ENCODE measurements at places on chromosomes 13 and 19.

DNA sequence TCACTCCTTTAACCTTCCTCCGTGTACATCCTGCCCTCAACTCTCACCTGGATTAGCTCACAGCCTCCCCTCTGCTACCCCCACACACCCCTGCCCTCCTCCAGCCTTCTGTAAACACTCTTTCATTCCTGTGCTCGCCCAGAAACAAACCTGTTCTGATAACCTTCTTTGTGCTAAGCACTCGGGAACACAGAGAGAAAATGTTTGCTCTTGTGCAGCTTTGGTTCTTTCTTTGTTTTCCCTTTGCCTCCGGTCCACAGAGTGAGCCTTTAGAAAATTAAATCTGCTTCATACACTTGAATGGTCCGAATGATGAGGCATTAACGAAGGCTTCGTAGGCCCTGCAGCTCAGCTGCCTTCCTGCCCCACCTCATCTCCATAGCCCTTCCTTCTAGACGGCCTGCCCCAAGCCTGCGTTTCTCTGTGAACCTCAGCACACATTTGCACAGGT lies 6.6 kb upstream of the ZDHHC20 start:
- DNase-seq: no peak

- DNase-seq: no peak
Observed at GRCh38 chr13:83731113-83731512, 151.2 kb downstream of the SLITRK1 start.

- peak; percentile 90 for DNase-seq
Observed at GRCh38 chr19:18062028-18062427, 24.7 kb downstream of the IL12RB1 start.

DNA sequence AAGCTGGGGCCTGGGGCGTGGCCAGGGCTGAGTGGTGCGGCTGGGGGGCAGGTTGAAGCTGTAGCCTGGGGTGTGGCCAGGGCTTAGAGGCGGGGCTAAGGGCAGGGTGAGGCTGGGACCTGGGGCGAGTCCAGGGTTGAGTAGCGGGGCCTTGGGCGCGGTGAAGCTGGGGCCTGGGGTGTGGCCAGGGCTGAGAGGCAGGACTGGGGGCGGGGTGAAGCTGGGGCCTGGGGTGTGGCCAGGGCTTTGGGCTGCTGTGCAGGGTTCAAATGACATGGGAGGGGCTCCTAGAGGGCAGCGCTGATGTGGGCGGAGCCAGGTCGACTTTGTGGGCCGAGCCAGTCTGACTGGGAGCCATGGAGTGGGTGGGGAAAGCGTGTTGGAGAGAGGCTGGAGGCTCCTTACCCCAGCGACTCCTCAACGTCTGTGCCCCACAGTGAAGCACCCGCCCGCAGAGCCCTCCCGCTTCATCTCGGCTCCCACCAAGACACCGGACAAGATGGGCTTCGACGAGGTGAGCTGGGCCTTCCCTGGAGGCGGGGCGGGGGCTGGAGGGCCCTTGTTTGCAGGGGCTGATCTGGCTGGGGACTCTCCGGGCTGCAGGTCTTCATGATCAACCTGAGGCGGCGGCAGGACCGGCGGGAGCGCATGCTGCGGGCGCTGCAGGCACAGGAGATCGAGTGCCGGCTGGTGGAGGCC lies 21.5 kb downstream of the COLGALT1 start:
- peak; percentile 36 for DNase-seq

DNA sequence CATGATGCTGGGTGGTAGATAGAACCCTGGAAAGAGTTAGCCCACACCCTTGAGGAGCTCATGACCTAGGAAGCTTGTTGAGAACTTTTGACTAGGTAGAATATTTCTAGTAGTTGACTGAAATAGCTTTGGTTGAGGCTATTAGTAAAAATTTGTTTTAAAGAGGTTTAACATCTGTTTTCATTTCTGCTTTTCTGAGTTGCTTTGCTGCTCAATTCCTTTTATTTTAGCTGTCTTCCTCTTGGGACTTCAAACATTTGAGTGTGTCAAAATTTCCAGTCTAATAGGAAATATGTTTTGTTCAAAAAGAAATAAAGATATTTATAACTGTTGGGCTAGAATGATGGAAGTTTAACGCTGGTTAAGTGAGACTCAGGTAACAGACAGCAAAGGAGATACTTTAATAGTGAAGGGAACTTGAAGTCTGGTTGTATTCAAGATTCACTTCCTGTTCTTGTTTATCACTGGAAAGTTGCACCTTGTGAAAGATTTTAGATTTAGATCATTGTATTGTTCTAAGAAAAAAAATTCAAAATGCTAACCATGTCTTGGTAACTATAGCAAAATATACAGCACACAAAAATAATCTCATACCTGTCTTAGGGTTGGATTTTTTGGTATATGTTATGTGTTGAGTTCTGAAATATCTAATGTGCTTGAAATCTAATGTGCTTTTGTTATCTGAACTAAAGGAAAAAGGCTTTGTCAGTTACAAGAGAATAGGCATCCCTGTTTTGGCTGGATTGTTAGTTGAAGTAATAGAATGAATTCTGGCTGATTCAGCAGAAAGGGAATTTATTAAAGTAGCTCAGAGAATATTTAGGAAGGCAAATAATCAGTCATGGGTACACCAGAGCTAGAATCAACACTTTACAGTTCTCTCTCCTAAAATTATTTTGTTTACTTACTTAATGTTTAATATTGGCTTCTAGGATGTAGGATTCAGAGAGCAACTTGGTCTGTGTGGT lies 24.4 kb upstream of the GPR18 start:
- no peak for DNase-seq

- DNase-seq: no peak
Observed at GRCh38 chr13:85640727-85641126, 158.5 kb downstream of the SLITRK6 start.

GRCh38 chr13:51793570-51794271 lies 10.2 kb downstream of the DHRS12 start:
- DNase-seq: no peak

- peak; percentile 98 for DNase-seq
Observed at GRCh38 chr19:49690656-49691242, at the start of gene CPT1C. Gene CPT1C (plus strand): TSS chr19:49691116. CDS start chr19:49692253, 1,137 bp downstream.

- peak; percentile 89 for DNase-seq
Observed at GRCh38 chr13:112443995-112444311, 67.8 kb downstream of the SPACA7 start.

DNA sequence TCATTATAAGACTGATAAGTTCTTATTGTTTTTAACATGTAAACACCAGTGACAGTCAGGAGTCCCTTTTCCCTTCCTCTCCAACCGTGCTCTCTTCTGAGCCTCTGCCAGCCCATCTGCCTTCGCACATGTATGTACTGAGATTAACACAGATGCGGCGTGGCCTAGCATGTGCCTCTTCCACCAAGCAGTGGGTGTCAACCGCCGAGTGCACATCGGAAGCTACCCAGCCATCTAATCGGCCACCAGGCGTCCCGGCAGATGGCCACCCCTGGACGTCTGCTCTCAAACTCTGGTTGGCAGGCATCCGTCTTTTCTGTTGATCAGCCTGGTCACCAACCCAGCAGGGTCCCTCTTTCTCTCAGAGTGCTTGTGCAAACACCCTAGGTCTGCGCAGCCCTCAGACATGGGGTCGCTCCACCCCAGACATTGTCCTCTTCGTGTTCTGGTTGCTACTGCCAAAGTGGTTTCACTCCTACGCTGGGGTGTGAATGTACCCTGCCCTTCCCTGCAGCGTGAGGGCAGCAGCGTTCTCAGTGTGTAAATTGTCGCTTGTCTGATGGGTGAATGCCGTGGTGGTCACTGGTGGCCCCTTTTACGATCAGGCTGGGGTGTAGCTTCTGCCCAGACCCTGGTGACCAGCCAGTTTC lies 57.7 kb upstream of the LDLR start:
- DNase-seq: no peak

DNA sequence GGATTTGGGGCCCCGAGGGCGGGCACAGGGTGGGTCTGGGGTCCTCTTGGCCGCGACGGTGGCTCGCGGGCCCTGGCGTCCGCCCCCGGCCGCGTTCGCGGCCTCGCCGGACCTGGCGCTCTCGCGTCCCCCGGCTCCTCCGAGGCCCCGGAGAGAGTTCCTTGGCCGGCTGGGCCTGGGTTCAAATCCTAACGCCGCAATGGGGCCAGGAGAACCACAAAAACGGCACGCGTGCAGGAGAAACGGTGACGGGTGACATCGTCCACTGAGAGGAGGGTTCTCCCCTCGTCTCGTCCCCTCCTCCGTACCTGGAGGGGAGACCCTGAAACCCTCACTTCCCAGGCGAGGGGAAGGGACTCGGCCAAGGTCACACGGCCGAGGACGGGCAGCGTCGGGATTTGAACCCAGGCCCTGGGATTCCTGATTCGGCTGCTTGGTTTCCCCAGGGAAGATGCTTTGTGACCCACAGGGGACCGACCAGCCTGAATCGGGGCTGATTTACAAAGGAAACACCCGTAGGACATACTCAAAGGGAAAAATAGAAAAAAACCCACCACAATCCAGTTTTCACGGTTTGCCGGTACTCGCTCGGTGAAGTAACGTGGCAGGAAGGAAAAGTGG lies 624 bp downstream of the SAFB start:
- DNase-seq: peak; percentile 66

DNA sequence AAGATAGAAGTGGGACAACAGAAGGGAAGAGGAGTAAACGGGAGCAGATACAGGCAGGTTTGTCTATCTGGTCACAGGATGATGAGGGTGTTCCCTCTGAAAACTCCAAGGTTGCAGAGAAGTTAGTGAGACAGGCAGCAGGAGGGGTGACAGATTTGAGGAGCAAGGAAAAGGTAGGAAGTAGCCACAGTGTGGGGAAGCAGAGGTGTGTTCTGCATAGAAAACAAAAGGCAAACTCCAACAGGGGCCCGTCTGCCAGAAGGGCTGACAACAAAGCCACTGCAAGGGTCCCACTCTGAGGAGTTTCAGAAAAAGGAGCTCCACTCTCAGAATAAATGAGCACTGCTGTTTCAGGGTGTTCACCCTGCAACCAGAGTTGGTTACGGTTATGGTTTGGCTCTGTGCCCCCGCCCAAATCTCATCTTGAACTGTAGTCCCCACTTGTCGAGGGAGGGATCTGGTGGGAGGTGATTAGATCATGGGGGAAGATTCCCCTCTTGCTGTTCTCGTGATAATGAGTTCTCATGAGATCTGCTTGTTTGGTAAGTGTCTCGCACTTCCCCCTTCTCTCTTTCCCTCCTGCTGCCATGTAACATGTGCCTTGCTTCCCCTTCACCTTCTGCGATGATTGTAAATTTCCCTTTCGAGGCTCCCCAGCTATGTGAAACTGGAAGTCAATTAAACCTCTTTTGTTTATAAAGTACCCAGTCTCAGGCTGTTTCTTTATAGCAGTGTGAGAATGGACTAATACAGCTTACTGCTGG lies 32.1 kb downstream of the SMAD9 start:
- peak; percentile 63 for DNase-seq

- DNase-seq: no peak
Observed at GRCh38 chr19:19352823-19353222, 32.2 kb downstream of the MAU2 start.

DNA sequence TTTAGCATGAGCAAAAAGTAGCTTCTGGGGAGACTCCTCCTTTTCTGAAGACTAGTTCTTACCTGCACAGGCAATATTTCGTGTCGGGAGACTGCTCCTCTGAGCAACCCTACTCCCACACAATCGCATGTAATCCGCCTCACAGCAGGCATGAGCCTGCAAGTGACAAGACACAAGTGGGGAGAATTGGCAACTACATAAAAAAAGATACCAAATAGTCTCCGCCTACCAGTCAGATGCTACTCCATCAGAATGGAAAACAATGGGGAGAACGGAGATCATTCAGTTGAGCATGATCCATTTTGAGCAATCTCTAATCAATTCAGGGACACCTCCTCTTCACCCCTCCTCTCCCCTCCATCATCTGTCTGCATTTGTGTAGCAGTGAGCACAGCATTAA lies 321.0 kb downstream of the COG6 start:
- no peak for DNase-seq

DNA sequence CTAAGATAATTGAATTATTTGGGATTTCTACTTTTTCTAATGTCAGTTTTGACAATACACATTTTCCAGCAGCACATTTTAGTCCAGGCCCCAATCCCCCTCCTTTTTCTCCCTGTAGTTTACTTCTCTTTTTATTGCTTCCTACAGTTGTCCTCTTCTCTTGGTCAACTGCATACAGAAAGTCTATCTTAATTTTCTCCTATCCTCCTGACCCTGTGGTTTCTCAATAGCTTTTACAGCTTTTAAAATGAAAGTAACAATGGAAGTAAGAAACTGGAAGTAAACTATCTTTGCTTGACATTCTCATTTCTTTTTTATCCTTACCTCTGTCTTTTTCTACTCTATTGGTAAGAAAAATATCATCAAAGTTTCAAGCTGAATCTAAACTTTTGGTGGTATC lies 106.5 kb upstream of the OXGR1 start:
- DNase-seq: no peak
